Right renal cortex interstitium (tissue), 3 donors: ENCODE measurements at places on chromosomes 16 and 17. TPM values are rescaled to one million over a fixed set of nuclear protein-coding genes. Genes with fewer than 3 reads are reported as not detected.
A peak's percentile ranks its signal among the peaks of the same experiment; 100 is the strongest.

- no peak for DNase-seq
Measured at GRCh38 chr17:39281806-39282205, 56.1 kb upstream of the STAC2 start.

- no peak for DNase-seq
Measured at GRCh38 chr16:49023050-49023449, 258.6 kb downstream of the CBLN1 start.

DNA sequence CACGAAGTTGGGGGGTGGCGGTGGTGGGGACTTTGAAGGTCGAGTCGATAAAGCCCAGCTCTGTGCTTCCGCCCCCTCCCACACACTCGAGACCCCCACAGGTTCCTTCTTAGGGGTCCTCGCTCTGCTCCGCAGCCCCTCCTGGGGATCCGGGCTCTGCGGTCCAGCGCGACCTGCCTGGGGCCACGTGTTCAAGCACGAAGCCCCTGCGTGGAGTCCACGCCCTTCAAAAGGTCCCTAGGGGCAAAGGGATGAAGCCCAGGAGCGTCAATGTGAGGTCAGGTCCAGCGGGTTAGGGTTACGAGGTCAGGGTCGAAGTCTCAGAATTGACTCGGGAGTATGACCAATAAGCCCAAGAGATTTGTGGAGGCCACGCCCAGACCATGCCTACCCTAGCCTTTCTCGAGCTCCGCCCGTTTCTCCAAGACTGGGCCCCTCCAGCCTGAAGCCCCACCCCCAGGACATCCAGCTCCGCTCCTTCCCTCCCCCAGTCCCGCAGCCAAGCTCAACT lies 786 bp upstream of the CACNA1G start:
- DNase-seq: no peak

DNA sequence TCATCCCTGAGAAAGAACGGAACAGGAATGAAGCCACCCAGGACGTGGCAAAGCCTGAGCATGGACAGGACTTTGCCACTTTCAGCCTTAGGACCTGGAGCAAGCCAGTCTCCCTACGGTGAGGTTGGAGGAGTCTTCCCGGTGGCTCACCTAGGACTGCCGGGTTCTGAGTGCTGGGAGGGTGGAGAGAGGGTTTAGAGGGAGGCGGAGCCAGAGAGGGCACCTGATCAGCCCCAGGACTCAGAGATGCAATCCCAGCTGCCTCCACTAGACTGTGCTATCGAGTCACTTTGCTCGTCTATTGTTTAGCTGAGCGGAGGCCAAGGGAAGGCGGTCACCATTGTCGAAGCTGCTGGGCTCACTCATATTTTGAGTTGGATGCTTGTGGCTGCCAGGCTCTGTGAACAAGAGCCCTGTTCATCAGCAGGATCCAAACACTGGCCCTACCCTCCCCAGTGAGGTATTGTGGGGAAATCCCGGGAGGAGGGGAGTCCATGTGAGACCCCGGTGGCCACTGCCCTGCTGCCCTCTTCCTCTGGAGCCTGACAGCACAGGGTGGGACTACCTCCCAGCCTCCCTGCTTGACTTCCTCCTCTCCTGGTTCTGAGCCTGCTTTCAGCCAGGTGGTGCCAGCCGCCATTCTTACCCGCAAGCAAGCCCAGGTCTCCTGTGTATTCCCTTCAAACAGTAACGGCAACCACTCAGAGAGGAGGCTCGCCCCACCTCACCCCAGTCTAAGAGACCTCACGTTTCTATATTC lies 7.0 kb downstream of the KRT14 start:
- DNase-seq: peak; percentile 68

DNA sequence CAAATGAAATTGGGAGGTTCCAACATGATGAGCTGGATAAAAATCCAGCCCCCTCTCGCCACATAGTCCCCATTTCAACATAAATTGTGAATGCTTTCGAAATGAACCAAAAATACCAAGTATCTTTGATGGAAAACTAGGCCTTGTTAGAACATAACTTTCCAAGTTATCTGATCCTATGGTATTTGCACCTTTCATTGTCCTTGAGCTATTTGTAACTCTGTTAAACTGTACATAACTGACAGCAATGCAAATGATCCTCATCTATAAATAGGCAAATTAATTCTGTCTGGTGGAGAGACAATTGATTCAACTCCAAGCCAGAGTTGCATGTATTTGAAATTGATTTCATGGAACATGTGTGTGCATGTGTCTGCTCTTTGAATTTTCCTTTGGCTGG lies 18.2 kb downstream of the CMTM4 start:
- no peak for DNase-seq

DNA sequence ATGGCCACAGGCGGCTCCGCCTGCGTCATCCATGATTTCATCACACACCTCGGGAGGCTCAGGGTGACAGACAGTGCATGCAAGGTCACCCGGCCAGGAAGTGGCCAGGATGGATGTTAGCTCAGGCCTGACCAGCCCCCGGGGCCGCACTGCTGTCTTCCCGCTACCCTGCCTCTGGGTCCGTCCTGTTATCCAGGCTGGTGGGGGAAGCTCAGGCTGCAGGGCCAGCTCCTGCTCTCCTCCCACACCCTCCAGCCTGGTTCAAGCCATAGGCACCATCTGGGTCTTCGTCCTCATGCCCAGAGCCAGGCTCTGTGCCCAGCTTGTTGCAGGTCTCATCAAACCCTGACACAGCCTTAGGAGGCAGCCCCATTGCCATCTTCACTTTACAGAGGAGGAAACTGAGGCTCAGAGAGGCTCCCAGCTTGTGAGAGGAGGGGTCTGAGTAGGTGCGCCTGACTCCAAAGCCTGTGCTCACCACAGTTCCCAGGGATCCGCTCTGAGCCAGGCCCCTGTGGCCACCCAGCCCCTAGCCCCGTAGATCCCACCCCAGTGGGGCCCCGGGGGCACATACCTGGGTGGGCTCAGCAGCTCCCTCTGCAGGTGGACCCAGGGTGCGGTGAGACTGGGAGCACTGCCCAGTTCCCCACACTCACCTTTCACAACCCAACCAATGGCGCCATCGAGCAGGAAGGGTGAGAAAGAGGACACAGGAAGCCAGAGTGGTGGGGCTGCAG lies 412 bp upstream of the ADGRG3 start:
- no peak for DNase-seq

DNA sequence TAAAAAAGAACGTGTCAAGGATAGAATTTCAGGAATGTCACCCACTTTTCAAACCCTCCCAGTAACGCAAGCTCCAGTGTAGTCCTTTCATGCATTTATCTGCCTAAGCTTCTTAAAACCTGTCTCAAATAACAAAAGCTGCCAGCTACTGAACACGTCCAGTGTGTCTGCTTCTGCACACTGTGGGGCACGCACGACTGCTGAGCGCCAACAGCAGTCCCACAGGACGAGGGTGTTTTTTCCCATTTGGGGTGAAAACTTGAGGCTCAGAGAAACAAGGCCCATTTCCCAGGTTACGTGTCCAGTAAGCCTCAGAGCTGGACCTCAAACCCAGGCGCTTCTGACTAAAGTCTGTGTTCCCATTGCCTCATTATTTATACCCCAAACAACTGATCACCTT lies 17.2 kb downstream of the NTAN1 start:
- no peak for DNase-seq

- no peak for DNase-seq
Measured at GRCh38 chr17:75721463-75722011, 278 bp downstream of the ITGB4 start.

- no peak for DNase-seq
Measured at GRCh38 chr17:7313890-7314718, 1.1 kb downstream of the GPS2 start.

DNA sequence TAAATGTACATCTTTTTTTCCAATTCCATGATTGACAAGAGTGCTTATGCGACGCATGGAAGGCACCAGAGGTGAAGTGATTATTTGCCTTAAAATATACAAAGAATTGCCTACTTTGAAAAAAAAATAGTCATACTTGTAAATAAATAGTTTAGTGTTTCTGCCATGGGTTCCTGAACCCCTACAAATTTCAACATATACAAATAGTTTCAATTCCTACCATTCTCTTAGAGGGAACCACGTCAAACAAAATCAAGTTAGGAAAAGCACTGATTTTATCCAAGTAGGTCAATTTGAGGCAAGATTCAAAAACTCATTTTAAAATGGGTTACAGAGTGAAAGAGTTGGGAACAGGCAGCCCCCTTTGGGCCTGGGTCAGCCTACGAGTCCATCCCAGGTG lies 11.7 kb downstream of the CMTM3 start:
- DNase-seq: no peak

- no peak for DNase-seq
Measured at GRCh38 chr17:67262435-67263117, 17.6 kb upstream of the HELZ start.

GRCh38 chr17:82013341-82013740 lies 9.3 kb downstream of the CENPX start:
- no peak for DNase-seq

DNA sequence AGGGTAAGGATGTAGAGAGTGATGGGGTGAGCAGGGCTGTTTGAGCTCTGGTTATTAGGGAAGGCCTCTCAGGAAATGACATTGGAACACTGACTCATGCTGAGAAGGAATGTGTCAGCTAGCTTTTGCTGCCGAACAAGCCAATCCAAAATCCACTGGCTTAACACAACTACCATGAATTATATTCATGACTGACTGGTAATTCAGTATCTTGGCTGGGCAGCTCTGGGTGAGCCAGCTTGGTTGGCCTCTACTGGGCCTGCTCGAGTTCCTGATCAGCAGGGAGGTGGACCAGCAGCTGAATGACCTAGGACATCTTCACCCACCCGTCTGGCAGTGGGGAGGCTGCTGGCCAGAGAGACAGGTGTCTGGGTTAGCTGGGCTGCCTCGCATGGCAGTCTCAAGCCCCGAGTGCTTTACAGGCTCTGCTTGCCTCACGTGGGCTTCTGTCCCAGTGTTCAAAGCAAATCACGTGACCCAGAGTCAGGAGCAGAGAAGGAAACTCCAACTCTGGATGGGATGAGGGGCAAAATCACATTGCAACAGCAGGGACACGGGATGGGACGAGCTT lies 209.4 kb downstream of the KATNIP start:
- DNase-seq: no peak

- no peak for DNase-seq
Measured at GRCh38 chr17:57441270-57441600, 184.9 kb downstream of the MSI2 start.

DNA sequence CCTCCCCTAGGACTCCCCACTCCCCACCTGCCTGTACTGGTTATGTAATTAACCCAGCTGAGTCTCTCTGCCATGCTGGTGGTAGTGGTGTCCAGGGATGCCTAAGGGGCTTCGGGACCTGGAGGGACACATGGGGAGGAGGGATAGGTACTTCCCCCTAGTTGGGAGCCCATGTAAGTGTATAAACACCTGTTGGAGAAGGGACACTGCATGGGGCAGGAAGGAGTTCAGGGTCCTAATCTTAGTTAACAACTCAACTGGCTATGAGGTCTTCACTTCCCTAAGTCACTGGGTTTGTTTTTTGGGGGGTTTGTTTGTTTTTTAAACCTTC lies 1.3 kb downstream of the RASL10B start:
- DNase-seq: no peak

GRCh38 chr17:33118391-33119075 lies 126.9 kb downstream of the SPACA3 start:
- DNase-seq: no peak

Gene CCL22
- 0.06 TPM for polyA plus RNA-seq

Gene IRX5
- polyA plus RNA-seq: 6.8 TPM

Gene PPP1R1B
- 13.6 TPM for polyA plus RNA-seq

Gene ZMYND15
- polyA plus RNA-seq: 0.47 TPM

Gene BICDL2
- 2.2 TPM for polyA plus RNA-seq

Gene SPN
- 2.6 TPM for polyA plus RNA-seq

Gene GUCY2D
- 0.35 TPM for polyA plus RNA-seq

Gene LRRC59
- 64.6 TPM for polyA plus RNA-seq

Gene CRYM
- 8.3 TPM for polyA plus RNA-seq

Gene SHISA6
- 2.0 TPM for polyA plus RNA-seq

Gene KRTAP1-5
- polyA plus RNA-seq: not detected

Gene IL17C
- polyA plus RNA-seq: not detected
